ENCODE measurements at places on chromosomes 7 and 10.

DNA sequence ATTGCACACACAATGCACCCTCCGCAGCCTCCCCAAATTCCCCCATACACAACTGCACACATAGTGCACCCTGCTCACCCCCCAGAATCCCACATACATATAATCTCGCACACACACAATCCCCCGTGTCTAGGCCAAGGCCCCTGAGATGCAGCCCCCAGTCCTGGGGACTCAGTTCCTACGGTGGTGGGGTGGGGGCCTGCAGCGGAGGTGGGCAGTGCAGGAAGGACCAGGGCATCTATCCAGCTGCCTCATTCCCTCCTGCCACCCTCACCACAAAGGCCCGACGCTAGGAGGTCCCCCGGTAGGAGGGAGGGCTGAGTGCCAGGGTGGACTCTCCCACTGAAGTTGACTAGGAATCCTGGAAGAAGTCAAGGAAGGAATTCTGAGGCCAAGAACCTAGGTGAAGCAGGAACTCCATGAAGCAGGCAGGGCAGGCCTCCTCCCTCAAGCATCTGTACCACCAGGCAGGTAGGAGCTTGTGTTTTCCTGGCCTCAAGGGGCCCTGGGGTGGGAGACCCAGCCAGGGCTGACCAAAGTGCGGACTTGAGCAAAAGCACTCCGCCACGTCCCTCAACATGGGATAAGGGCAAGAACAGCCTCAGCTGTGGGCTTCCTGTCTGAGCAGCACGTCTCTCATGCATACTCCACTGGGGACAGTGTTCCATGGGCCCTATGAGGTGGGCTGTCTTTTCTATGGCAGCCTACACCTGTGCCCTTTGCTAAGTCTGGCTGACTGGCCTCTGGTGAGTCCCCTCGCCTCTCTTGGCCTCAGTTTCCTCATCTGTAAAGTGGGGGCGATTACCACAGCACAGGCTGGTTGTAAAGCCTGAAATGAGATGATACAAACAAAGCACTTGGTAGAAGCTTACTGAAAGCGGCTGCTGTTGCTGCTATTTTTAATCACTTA lies 145.7 kb downstream of the MAPK8 start:
- DNase-seq = no peak

DNA sequence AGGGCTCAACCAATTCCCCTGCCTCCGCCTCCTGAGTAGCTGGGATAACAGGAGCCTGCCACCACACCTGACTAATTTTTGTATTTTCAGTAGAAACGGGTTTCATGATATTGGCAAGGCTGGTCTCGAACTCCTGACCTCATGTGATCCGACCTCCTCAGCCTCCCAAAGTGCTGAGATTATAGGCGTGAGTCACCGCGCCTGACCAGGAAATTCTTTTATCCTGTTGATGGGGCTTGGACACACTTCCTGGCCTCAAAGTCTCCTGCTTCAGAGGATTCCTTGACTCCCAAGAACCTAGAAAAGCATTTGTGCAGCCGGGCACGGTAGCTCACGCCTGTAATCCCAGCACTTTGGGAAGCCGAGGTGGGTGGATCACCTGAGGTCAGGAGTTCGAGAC lies 16.2 kb downstream of the ZNF425 start:
- DNase-seq = no peak

GRCh38 chr7:50481867-50482266 lies 31.7 kb upstream of the FIGNL1 start:
- DNase-seq = no peak

DNA sequence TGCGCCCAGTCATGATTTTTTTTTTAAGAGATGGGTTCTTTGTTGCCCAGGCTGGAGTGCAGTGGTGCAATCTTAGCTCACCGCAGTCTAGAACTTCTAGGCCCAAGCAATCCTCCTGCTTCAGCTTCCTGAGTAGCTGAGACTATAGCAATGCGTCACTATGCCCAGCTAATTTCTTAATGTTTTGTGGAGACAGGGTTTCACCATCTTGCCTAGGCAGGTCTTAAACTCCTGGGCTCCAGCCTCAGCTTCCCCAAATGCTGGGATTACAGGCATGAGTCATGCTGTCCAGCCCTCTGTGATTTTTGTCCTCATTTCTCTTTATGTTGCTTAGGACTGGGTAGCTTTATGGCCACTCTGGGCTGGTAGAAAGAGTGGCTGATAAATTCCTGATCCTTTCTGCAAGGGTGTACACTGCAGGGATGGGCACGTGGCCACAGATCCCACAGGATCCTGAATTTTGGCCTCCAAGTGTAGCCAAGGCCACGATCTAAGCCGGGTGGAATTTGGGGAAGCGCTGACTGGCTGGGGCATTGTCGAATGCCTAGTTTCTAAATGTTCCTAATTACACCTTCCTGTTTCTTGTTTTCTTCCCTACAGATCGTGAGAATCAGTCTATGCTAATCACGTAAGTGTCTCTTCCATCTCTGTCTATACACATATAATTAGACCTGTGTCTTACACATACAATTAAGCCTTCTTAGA lies 24.1 kb upstream of the MYH16 start:
- DNase-seq = no peak

GRCh38 chr7:73912223-73912622 lies 51.3 kb downstream of the TMEM270 start:
- DNase-seq = no peak

- DNase-seq = no peak
These were observed 2.6 kb upstream of the MYPN start for GRCh38 chr10:68106656-68107055.

All from activated CD4-positive, alpha-beta T cell treated with anti-CD3 and anti-CD28 coated beads for 48 hours (primary cell).